ENCODE measurements at places on chromosomes 3 and 15. TPM values are rescaled to one million over a fixed set of nuclear protein-coding genes. Genes with fewer than 3 reads are reported as not detected.

The WDR73 gene
- 32.4 TPM for total RNA-seq

The FAH gene
- 33.3 TPM for total RNA-seq

The PLA2G4E gene
- not detected for total RNA-seq

The CEP70 gene
- total RNA-seq: 23.8 TPM

The GRM2 gene
- 1.0 TPM for total RNA-seq

The EPHA6 gene
- total RNA-seq: 1.3 TPM

The ADAMTS17 gene
- 6.0 TPM for total RNA-seq

The PTPN9 gene
- total RNA-seq: 15.3 TPM

The SLCO3A1 gene
- 3.7 TPM for total RNA-seq

The GOLGA6A gene
- not detected for total RNA-seq

The ARGFX gene
- total RNA-seq: not detected

The B3GALNT1 gene
- not detected for total RNA-seq

The SPTSSB gene
- not detected for total RNA-seq

The A4GNT gene
- total RNA-seq: not detected

The PDCD10 gene
- 82.0 TPM for total RNA-seq

The SNUPN gene
- 28.7 TPM for total RNA-seq

The GP5 gene
- not detected for total RNA-seq

The GADL1 gene
- total RNA-seq: not detected

The TMEM207 gene
- total RNA-seq: not detected

The ANKUB1 gene
- not detected for total RNA-seq

The SHC4 gene
- total RNA-seq: 10.2 TPM

The IREB2 gene
- 13.5 TPM for total RNA-seq

The SLC12A1 gene
- not detected for total RNA-seq

The SPSB4 gene
- 0.64 TPM for total RNA-seq

The OXTR gene
- total RNA-seq: 1.1 TPM

The SLC51B gene
- total RNA-seq: not detected

The GABRG3 gene
- 0.56 TPM for total RNA-seq

The HRG gene
- not detected for total RNA-seq

The CPN2 gene
- not detected for total RNA-seq

The FBXL2 gene
- total RNA-seq: 2.4 TPM

The CLSTN2 gene
- total RNA-seq: not detected

The ABI3BP gene
- total RNA-seq: 2.6 TPM

The SH2D7 gene
- not detected for total RNA-seq

The PAQR5 gene
- 0.69 TPM for total RNA-seq

The FSD2 gene
- not detected for total RNA-seq

The TLR9 gene
- total RNA-seq: not detected

The MEX3B gene
- total RNA-seq: 1.3 TPM

The GPR62 gene
- not detected for total RNA-seq

The KLHL6 gene
- not detected for total RNA-seq

The TCAIM gene
- total RNA-seq: 18.9 TPM

The SAXO2 gene
- not detected for total RNA-seq

The MME gene
- total RNA-seq: 9.4 TPM

The GHSR gene
- total RNA-seq: not detected

The PDZRN3 gene
- total RNA-seq: 2.8 TPM

The NOX5 gene
- 0.11 TPM for total RNA-seq

The SIDT1 gene
- not detected for total RNA-seq

The MPI gene
- total RNA-seq: 103 TPM

The IL20RB gene
- 3.2 TPM for total RNA-seq

The C3orf85 gene
- total RNA-seq: not detected

The SLC51A gene
- total RNA-seq: not detected
